ENCODE measurements at places on chromosomes 1 and 21. TPM values are rescaled to one million over a fixed set of nuclear protein-coding genes. Genes with fewer than 3 reads are reported as not detected.

PGLYRP4 gene
- total RNA-seq: not detected

CFAP141 gene
- total RNA-seq: not detected

AGT gene
- 0.87 TPM for total RNA-seq

MCL1 gene
- 126 TPM for total RNA-seq

CDC20 gene
- 215 TPM for total RNA-seq

TPR gene
- 115 TPM for total RNA-seq

CLIC6 gene
- 0.05 TPM for total RNA-seq

FCAMR gene
- not detected for total RNA-seq

SYT11 gene
- 4.0 TPM for total RNA-seq

LCE3B gene
- not detected for total RNA-seq

HES2 gene
- 11.1 TPM for total RNA-seq

KCNJ6 gene
- total RNA-seq: not detected

FAF1 gene
- 101 TPM for total RNA-seq
